ENCODE measurements at places on chromosomes 6 and 20.
A peak's percentile ranks its signal among the peaks of the same experiment; 100 is the strongest.

- DNase-seq = no peak
- H3K27ac ChIP-seq = no peak overlapping the region
- H3K36me3 ChIP-seq = no peaks in the 10 kb centered on the region
- H3K27me3 ChIP-seq = no peaks in the 10 kb centered on the region
- peaks cover 2% of the 10 kb centered on the region for H3K4me1 ChIP-seq
Observed at GRCh38 chr20:31827059-31827458, 7.9 kb downstream of the MYLK2 start.

DNA sequence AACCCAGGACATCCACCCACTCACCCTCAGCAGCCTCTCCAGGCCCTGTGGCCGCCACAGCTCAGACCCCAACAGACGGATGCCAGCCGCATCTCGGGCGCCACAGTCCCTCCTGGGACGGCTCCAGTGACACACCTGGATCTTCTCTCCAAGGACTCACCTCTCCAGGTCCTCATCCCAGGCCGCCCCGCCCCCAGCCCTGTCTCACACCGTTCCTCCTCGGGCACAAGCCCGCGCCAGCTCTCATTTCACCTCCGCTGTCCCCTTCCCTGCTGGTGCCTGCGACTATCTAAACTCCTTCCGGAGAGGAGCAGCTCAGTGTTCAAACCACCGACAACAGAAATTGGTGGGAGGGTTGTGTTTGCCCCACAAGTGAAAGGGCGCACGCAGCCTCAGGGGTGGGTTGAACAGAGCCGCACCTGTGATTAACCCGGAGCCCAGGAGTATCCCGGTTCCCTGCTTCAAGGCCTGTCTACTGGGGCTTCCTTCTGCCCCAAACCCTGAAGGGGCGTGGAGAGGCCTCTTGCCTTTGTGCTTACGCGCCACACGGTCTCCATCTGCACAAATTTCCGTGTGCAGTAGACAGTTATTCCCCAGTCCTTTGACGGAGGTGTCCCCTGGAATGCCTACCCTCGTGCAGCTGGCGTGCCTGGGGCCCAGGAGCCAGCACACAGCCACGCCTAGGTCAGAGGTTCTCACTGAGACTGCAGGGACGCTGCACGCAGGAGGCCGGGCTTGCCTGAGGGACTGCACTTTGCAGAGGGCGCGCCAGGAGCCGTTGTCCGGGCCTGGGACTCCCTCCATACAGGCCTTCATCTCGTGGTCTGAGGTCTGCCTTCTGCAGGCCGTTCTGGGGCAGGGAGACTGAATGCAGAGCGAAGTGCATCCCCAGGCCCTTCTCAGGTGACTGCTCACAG is 232.7 kb downstream of the DLL1 start:
- H3K27me3 ChIP-seq = no peaks in the 10 kb centered on the region
- peak; percentile 24 for DNase-seq
- H3K27ac ChIP-seq = no peak overlapping the region
- no peak overlapping the region for H3K4me3 ChIP-seq
- no peaks in the 10 kb centered on the region for H3K4me1 ChIP-seq

GRCh38 chr6:131646249-131646670 is 9.2 kb downstream of the ENPP3 start:
- no peak overlapping the region for H3K27ac ChIP-seq
- H3K27me3 ChIP-seq = no peaks in the 10 kb centered on the region
- H3K4me1 ChIP-seq = no peaks in the 10 kb centered on the region
- H3K36me3 ChIP-seq = no peaks in the 10 kb centered on the region

GRCh38 chr6:63458480-63459115 is 113.7 kb upstream of the LOC128125822 start:
- H3K4me1 ChIP-seq = no peaks in the 10 kb centered on the region
- H3K36me3 ChIP-seq = no peaks in the 10 kb centered on the region
- no peak overlapping the region for H3K4me3 ChIP-seq
- H3K27ac ChIP-seq = no peak overlapping the region

GRCh38 chr6:108716801-108717791 is 131.1 kb upstream of the ARMC2 start:
- no peaks in the 10 kb centered on the region for H3K36me3 ChIP-seq
- no peak overlapping the region for H3K27ac ChIP-seq

DNA sequence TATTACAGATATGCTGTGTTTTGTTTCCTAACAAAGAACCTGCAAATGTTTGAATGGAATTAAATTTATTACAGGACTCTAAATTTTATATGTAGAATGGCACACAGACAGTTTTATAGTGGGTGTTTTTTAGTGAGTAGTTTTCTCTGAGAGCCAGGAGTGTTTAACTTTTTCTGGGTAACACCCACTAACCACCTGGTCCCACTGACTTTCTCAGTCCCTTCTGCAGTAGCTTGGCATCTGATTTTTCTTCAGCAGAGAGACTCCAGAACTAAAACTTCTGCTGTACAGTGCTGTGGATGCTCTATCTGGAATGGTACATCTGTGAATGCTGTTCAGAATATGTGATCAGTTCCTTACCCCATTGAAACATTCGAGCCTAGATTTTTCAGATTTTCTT is 6.3 kb downstream of the YWHAB start:
- no peak for DNase-seq
- peak overlapping the region; percentile 69 for H3K27ac ChIP-seq
- peaks cover 80% of the 10 kb centered on the region for H3K36me3 ChIP-seq
- H3K4me3 ChIP-seq = no peak overlapping the region

DNA sequence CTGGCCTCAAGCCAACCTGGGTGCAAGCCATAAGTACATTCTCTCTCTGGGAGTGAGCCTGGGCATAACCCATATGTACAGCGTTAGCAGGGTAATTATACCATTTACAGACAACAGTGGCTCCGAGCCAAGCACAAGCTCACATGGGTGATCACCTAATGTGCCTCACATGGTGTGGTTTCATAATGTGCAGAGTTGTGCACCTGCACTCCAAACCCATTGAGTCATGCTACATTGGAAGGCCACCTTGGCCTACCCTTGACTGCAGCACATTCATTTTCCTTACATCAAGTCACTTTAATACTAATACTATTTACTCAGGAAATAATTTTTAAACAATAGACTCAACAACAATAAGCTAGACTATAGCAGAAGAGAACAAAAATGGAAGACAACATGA is 194.5 kb upstream of the PLN start:
- H3K4me1 ChIP-seq = peaks cover 1% of the 10 kb centered on the region
- no peaks in the 10 kb centered on the region for H3K36me3 ChIP-seq
- DNase-seq = no peak

DNA sequence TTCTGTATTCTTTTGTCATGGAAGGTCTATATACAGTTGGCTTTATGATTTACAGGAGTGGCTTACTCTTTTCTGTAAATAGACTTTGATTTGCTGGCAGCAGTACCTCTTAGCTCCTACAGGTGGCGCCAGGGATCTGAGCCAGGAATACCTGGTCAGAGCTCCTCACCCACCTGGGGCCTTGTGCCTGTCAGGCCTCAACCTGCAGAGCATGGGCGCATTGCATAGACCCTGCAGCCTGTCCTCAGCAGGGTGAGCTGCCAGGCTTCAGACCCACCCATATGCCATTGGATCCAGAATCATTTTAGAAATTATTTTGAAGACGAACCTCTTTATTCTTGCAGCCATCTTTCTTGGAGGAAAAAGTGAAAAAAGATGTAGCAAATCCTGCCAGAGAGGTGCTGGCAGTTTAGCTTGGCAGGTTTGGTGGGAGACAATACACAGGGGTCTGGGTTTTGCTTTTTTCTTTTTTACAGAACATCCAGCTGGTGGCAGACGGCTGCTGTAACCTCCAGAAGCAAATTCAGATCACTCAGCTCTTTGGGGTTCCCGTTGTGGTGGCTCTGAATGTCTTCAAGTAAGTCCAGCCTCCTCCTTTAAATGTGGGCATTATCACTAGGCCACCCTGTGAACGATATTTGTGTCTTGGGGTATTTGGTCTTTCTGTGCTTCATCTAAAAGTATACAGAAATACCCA is 149.1 kb downstream of the MTHFD1L start:
- no peak overlapping the region for H3K27ac ChIP-seq
- H3K4me3 ChIP-seq = no peak overlapping the region
- DNase-seq = peak; percentile 62
- peaks cover 3% of the 10 kb centered on the region for H3K4me1 ChIP-seq
- peaks cover 65% of the 10 kb centered on the region for H3K36me3 ChIP-seq

GRCh38 chr6:155374681-155375080 is 60.4 kb upstream of the TFB1M start:
- H3K4me1 ChIP-seq = peaks cover 1% of the 10 kb centered on the region
- no peak overlapping the region for H3K4me3 ChIP-seq
- no peaks in the 10 kb centered on the region for H3K36me3 ChIP-seq
- no peak overlapping the region for H3K27ac ChIP-seq
- H3K27me3 ChIP-seq = peaks cover 3% of the 10 kb centered on the region
- no peak for DNase-seq

DNA sequence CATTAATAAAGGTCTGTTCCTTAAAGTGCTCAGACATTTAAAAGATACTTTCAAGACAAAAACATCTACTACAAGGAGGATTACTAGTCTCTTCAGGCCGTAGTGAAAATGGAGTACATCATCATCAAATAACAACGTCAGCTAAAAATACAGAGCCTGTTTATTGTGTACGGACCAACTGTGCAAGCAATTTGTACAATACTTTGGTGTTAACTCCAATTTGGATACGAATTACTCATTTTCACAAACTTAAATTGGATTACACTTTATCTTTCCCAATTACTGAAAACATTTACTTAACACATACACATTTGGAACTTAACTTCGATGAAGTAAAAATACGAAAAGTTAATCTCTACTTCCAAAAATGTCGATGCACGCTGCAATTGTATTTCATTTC is 802 bp downstream of the CYP39A1 start:
- no peaks in the 10 kb centered on the region for H3K36me3 ChIP-seq
- no peak overlapping the region for H3K27ac ChIP-seq
- peaks cover 17% of the 10 kb centered on the region for H3K4me1 ChIP-seq
- no peak for DNase-seq
- H3K27me3 ChIP-seq = peaks cover 77% of the 10 kb centered on the region

GRCh38 chr20:49496553-49497397 is 14.3 kb upstream of the KCNB1 start:
- H3K4me3 ChIP-seq = no peak overlapping the region
- no peaks in the 10 kb centered on the region for H3K4me1 ChIP-seq
- no peak overlapping the region for H3K27ac ChIP-seq
- DNase-seq = no peak

DNA sequence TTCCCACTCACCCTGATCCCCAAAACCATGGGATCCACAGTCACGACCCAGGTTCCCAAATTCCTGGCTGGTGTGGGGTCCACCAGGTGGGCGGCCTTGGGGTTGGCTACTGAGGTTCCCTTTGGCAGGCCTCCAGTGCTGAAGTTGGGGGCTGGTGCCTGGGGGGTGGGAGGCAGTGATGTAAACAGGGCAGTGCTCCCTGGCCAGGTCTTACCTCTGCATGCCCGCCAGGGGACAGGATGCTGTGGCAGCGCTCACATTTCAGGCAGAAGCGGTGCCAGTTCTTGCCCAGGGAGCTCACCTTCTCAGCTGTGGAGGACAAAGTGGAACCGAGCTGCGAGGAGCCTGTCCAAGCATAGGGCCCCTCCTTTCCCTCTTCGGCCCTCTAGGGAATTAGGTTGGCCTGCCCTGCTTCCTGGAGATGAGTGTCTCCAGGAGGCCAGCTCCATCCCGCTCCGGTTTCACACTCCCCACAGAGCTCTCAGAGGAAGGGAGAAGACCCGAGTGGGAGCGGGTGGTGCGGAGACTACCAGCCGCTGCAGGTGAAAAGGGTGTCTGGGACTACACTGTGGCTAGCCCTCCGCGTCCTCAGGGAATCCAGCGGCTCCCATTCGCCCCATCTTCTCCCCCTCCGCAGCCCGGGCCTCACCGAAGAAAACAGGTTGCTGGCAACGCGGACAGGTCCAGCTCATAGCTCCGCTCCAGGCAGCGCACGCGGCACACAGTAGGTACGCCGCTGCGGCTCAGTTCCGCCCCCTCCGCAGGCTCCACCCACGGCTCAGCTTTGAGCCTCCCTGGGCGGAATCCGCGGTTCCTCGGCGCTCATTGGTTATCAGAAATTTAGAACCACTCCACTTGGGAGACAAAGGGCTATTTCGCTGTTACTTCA is at the start of gene CRIP3:
Gene CRIP3 (minus strand): TSS at position 726 of the 889 bp plus-strand sequence. CDS start 34 bp downstream, at position 692.
- no peaks in the 10 kb centered on the region for H3K27me3 ChIP-seq
- H3K4me3 ChIP-seq = peak within 1 kb of the TSS; percentile 76
- DNase-seq = peak; percentile 66
- H3K27ac ChIP-seq = no peak within 1 kb of the TSS
- no peaks in the 10 kb centered on the region for H3K36me3 ChIP-seq

DNA sequence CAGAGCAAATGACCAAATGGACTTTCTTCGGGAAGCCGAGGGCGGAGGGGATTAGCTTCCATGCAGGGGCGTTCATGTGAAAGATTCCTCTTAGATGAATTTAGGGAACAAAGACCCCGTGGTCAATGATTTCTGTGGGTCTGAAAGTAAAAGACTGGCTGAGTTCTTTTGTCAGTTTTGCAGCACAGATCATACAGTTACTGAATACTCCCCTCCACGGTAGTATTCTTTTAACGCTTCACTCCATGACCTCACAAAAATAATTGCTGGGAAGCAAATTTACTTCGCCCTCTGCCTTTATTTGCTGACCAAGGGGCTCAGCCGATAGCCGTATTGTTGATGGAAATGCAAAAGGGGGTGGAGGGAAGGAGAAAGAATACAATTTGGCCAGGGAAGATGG is 86.0 kb upstream of the SALL4 start:
- no peak overlapping the region for H3K27ac ChIP-seq
- peaks cover 5% of the 10 kb centered on the region for H3K27me3 ChIP-seq
- H3K4me3 ChIP-seq = no peak overlapping the region
- no peaks in the 10 kb centered on the region for H3K36me3 ChIP-seq
- no peaks in the 10 kb centered on the region for H3K4me1 ChIP-seq
- no peak for DNase-seq

GRCh38 chr6:109118337-109118736 is 23.0 kb downstream of the CEP57L1 start:
- peaks cover 13% of the 10 kb centered on the region for H3K4me1 ChIP-seq
- no peak overlapping the region for H3K4me3 ChIP-seq
- no peak for DNase-seq
- H3K27ac ChIP-seq = no peak overlapping the region
- no peaks in the 10 kb centered on the region for H3K36me3 ChIP-seq

- H3K36me3 ChIP-seq = no peaks in the 10 kb centered on the region
- no peak for DNase-seq
- H3K4me1 ChIP-seq = no peaks in the 10 kb centered on the region
- H3K27me3 ChIP-seq = no peaks in the 10 kb centered on the region
- no peak overlapping the region for H3K27ac ChIP-seq
Observed at GRCh38 chr6:121858986-121859385, 423.5 kb downstream of the GJA1 start.

DNA sequence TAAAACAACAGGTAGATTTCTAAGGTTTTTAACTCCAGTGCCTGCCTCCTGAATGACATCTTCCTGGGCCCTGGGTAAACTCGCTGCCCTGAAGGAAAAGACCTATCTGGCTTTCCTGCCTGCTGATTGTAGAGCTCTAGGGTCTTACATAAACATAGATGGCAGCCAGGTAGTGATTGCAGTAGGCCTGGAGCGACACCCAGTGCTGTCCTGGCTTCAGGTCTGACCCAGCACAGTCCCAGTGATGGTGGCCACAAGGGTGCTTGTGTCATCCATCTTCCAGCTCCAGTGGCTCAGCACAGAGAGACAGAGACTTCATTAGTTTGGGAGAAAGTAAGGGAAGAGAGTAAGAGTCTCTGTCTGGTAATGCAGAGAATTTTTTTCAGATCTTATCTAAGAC is 542.9 kb upstream of the IMPG1 start:
- no peak overlapping the region for H3K4me3 ChIP-seq
- no peak for DNase-seq
- H3K36me3 ChIP-seq = no peaks in the 10 kb centered on the region
- H3K27me3 ChIP-seq = no peaks in the 10 kb centered on the region

- H3K4me3 ChIP-seq = no peak overlapping the region
- no peaks in the 10 kb centered on the region for H3K27me3 ChIP-seq
- peak overlapping the region; percentile 70 for H3K27ac ChIP-seq
- H3K4me1 ChIP-seq = peaks cover 43% of the 10 kb centered on the region
- no peak for DNase-seq
Observed at GRCh38 chr20:58987790-58988564, 6.9 kb downstream of the NELFCD start.

Data from activated T-cell treated with anti-CD3 and anti-CD28 coated beads, Interleukin-2, amount 50 U/mL, for 24 hours (primary cell).